ENCODE measurements at places on chromosomes 12 and 14. TPM values are rescaled to one million over a fixed set of nuclear protein-coding genes. Genes with fewer than 3 reads are reported as not detected.

DNA sequence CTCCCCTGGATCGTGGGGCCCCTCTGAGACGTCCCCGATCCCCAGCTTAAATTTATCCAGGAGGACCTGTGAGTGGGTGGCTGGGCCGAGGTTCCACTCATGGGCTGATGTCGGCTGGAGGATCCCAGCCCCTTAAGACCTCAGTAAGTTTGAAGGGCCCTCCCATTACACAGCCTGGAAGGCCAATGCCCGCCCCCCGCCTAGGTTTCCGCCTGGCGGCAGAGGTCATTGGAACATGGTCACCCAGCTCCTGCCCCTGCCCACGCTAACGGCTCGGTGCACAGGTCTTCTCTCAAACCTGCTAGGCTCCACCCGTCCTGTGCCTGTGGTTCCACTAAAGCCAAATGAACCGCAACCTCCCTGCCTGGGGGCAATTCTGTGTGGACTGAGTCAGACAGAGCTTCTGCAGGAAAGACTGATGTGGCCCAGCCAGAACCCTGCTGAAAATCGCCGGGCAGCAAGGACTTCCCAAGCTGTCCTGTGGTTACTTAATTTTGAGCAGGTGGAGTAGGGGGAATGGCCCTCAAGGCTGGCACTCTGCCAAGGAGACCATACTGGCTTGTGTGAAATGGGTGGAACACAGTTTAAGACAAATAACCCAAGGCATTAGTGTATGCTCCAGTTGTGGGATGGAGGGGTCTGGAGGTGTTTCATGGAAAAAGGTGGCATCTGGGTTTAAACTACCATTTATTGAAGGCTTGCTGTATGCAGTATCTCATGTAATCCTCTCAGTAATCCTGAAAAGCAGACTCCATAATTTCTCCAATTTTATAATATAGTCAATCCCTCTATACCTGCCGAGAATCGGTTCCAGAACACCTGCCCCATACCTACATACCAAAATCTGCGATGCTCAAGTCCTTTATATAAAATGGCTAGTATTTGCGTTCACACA lies 903 bp upstream of the NT5DC3 start:
- DNase-seq: peak; percentile 74

- no peak for DNase-seq
These were observed 51.4 kb downstream of the ZFP36L1 start for GRCh38 chr14:68741477-68741791.

DNA sequence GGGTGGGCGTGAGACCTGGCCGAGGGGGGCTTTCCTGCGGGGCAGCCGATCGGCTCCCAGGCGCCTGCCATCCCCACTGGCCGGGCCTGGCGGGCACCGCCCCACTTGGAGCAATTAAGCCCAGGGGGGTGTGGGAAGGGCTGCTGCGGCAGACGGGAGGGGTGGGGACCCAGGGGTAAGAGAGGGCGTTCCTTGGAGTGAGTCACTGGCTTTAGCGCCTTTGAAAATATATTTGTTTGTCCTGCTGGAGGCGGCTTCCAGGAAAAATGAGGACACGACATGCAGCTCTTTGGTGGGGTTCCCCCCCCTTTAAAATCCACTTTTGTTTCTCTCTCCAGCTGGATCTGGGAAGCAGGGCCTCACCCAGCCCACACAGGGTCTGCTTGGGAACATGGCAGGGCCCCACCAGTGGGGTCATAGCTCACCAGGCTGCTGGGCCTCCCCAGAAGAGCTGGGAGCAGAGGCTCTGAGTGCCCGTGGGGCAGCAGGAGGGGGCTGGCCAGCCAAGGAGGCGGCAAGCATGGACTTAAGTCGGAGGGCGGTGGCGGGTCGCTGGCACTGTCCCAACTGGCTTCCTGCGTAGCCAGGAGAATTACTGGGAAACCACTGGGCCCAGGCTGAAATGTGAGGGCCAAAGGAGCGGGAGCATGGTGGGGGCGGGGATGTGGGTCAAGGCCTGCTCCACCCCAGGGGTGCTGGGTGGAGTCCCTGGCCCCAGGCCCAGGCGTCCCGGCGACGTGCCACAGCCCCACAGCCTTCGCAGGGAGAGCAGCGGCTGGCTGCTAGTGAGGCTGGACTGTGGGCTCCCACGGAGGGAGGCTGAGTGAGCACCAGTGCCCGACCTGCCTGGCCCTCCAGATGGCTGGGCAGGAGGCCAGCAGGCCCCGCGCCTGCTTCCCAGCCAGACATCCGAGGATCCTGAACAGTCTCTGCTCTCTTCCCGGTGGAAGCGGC lies 128.0 kb downstream of the RFLNA start:
- DNase-seq: peak; percentile 98

GRCh38 chr14:92687681-92688433 lies 60.6 kb downstream of the LGMN start:
- no peak for DNase-seq

- no peak for DNase-seq
These were observed 96.9 kb downstream of the AKAP6 start for GRCh38 chr14:32426028-32426427.

GRCh38 chr12:966724-967123 lies 17.2 kb upstream of the RAD52 start:
- DNase-seq: no peak

DNA sequence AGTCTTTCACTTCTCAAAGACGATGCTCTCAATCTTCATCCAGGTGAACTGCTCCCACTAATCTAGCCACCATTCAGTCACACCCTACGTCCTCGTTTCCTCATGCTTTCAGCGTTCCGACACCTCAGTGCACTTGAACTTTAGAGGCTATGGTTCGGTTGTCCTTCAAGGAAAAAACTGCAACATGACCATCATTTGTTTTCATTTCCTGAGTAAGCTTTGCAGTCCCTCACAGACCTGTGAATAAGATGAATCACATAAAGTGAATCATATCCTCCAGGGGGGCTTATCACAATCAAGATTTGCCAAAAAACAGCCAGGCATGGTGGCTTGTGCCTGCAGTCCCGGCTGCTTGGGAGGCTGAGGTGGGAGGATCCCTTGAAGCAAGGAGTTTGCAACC lies 80.2 kb downstream of the TMCC3 start:
- no peak for DNase-seq

- no peak for DNase-seq
These were observed 46.8 kb downstream of the ACACB start for GRCh38 chr12:109163167-109163566.

GRCh38 chr12:54349036-54349435 lies 15.2 kb downstream of the GPR84 start:
- no peak for DNase-seq

DNA sequence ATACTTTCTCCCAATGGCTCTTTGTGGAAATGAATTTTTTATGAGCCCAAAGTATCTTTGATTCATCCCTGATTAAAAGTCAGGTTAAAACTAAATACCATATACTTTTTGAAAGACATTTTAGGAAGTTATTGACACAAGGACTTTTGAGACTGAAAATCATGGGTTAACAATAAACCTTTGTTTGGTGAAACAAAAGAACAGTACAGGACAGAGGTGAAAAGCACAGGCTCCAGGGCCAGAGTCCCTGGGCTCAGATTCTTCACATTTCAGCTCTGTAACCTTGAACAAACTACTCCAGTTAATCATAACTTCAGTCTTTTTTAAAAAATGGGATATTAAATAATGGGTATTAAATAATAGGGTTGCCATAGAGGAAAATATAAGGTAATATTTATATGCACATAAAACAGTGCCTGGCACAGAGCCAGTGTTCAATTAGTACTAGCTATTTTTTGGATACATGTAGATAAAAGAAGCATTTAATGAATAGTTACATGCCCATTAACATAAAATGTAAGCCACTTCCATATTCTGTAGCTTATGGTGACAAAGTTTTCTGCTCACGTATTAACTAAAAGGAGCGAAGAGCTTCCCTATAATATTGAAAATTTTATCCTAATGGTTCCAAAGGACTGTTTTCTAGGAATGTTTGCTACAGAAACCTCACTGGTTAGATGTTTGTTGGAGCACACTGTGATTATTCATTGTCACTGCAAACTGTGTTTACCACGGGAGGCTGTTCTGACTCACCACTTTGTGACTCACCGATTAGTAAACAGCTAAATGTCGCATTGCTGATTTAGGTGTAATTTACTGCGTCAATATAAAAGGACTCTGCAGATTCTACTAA lies 255.4 kb downstream of the DAD1 start:
- no peak for DNase-seq

DNA sequence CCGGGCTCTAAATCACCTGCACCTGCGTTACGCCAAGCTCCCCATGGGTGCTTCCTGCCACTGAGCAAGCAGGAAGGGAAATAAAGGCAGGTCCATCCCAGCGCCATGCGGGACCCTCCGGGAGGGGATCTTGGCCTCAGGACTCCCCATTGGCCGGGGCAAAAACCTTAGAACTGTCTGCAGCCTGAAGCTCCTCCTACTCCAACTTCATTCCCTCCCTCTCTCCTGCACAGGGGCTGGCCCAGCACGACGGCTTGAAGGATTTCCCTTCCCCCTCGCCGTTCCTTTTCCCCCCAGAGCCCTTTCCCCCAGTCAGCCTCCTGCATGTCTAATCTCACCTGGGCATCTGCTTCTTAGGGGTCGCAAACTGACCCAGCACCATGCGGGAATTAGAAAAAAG lies 137.2 kb upstream of the NCOR2 start:
- DNase-seq: no peak

DNA sequence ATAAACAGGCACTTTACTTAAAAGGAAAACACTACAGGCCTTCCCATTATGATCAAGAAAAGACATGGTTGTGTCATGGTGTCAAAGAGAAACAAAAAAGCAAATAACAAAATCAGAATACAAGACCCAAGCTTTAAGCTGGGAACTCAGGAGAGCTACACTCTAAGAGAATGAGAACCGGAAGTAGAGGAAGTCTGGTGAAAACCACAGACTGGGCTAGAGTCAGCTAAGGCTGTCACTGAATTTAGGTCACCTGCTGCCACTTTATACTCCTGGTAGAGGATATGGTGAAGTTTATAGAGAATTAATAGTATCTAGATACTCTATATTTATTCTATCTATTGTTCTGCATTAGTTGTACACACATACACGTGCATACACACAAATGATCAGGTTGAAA lies 971.7 kb downstream of the FLRT2 start:
- no peak for DNase-seq

- DNase-seq: no peak
These were observed 854.0 kb downstream of the LRFN5 start for GRCh38 chr14:42460673-42461072.

GRCh38 chr12:40911676-40912075 lies 219.4 kb downstream of the CNTN1 start:
- no peak for DNase-seq

- peak; percentile 79 for DNase-seq
These were observed 7.6 kb downstream of the DLK1 start for GRCh38 chr14:100734031-100734990.

DNA sequence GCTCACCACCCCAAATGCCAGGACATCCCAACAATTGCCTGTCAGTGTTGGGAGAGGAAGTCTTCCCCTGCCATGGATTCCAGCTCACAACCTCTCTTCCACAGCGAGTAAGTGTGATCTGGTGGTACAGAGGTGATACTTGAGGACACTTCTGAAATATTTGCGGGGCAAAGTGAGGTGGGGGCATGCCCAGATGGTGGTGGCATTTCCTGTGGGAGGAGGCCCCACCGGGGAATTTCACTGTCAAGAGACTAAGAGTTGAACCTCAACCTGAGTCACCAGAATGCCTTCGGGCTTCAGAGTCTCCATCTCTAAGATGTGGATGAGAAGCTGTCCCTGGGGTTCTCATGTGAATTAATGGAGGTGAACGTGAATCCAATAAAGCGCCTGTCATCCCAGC lies 122.3 kb upstream of the RFLNA start:
- DNase-seq: no peak

DNA sequence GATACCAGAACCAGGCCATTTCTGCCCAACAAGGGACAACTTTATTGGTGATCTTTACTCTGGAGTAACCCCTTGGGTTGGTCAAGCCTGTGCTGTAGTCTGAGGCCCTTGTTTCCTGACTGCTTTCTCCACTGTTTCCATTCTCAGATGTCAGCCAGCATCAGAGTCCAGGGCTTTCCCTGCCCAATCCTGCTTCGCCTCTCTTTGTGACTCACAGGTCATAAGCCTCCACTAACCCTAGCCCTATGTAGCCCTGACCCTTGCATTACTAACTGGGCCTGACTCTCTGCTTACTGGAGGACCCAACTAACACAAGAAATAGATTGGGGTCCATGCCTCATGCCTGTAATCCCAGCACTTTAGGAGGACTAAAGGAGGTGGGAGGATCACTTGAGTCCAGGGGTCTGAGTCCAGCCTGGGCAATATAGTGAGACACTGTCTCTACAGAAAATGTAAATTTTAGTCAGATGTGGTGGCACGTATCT lies 8.6 kb upstream of the SNRNP35 start:
- DNase-seq: no peak

DNA sequence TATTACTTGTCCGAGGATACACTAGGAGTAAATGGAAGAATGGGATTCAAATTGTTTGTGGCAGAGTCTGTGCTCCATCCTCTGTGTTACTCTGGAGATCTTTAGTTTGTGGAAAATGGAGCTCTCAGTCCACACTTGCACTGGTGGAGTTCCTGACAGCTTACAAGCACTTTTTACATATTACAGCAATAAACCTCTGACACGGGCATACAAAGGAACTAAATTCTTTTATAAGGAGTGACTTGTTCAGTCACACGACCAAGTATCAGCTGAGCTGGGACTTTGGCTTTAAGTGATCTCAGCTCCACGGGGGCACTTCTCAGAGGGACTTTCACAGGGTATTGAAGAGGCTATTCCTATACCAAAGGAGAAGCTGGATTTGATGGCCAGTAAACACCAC lies 417.5 kb downstream of the LRIG3 start:
- no peak for DNase-seq

DNA sequence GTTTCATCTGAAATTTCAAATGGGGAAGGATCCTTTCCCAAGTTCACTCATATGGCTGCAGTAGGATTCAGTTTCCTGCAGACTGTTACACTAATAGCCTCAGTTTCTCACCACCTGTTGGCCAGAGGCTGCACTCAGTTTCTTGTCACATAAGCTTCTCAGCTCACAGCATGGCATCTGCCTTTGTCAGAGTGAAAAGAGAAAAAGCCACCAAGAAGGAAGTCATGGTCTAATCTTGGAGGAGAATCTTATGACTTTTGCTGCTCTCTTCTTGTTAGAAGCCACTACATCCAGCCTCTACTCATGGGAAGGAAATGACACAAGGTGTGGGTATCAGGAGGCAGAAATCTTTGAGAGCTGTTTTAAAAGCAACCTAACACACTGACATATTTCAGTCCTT lies 39.4 kb upstream of the BTG1 start:
- DNase-seq: no peak

Gene MIP
- not detected for total RNA-seq

Gene TMPRSS12
- total RNA-seq: not detected

Gene ACVRL1
- total RNA-seq: 74.4 TPM

Gene SLC25A21
- 1.2 TPM for total RNA-seq

Gene FZD10
- 1.1 TPM for total RNA-seq

Gene TAS2R31
- 4.7 TPM for total RNA-seq

Gene TMCC3
- total RNA-seq: 10.3 TPM

Gene DPPA3
- total RNA-seq: not detected

Gene PRKCH
- 37.3 TPM for total RNA-seq

Gene RNASE7
- not detected for total RNA-seq

Gene SERPINA6
- total RNA-seq: not detected

Gene LALBA
- total RNA-seq: not detected

Gene AQP2
- total RNA-seq: 0.33 TPM
